ENCODE measurements at places on chromosomes 13 and 19.

DNA sequence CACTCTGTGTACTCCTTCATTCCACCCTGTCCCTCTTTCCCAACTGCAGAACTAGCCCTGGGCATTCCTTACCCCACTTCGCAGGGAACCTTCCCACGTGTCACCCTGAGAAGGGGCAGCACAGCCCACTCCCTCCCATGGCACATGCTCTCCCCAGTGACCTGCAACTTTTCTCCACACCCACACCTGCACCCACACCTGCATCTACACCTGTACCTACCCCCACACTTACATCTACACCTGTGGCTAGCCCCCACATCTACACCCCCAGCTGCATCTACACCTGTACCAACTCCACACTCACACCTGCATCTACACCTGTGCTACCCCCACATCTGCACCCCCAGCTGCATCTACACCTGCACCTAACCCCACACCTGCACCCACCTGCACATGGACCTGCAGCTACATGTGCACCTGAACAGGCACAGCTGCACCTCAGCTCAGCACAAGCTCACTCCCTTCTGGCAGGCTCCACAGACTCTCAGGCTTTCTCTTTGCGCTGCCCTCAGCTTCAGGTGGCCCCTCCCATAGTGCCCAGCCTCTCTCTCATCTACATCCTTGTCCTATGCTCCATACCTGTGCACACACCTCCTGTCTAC is 234.1 kb downstream of the TUBA3C start:
- no peak for DNase-seq

- DNase-seq: no peak
Measured at GRCh38 chr13:79989217-79989661, 351.7 kb downstream of the SPRY2 start.

DNA sequence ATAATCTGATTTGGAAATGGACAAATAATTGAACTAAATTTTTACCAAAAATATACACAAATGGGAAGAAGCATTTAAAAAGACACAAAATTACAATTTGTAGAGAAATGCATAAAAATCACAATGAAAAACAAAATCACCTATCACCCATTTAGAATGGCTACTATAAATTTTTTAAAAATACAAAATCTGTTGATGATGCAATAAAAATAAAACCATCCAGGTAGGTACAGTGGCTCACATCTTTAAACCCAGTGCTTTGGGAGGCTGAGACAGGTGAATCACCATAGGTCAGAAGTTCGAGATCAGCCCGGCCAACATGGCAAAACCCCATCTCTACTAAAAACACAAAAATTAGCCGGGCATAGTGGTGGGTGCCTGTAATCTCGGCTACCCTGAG is 23.5 kb downstream of the ZNF43 start:
- DNase-seq: no peak

- DNase-seq: no peak
Measured at GRCh38 chr19:51948975-51949374, 21.7 kb downstream of the ZNF613 start.

GRCh38 chr13:102580552-102581169 is 16.1 kb upstream of the TPP2 start:
- DNase-seq: peak; percentile 61

DNA sequence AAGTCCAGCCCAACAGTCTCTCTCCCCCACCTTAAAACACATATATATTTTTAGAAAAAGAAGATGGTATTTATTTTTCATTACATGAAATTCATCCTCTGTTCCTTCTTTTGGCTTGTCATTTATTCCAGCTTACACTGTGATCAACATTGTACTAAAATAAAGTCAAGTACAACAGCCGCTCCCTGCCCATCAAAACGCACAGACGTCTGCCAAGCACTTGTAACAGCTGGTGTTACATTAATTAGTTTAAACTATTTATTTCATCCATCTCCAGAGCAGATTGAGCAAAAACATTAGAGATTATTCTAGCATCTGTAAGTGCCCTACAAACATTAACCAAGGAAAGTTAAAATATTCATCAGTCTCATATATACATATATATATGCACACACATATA is 350.5 kb downstream of the DACH1 start:
- no peak for DNase-seq

- no peak for DNase-seq
Measured at GRCh38 chr13:75847588-75847987, 211.5 kb downstream of the LMO7 start.

- no peak for DNase-seq
Measured at GRCh38 chr13:53379485-53379884, 350.9 kb downstream of the OLFM4 start.

DNA sequence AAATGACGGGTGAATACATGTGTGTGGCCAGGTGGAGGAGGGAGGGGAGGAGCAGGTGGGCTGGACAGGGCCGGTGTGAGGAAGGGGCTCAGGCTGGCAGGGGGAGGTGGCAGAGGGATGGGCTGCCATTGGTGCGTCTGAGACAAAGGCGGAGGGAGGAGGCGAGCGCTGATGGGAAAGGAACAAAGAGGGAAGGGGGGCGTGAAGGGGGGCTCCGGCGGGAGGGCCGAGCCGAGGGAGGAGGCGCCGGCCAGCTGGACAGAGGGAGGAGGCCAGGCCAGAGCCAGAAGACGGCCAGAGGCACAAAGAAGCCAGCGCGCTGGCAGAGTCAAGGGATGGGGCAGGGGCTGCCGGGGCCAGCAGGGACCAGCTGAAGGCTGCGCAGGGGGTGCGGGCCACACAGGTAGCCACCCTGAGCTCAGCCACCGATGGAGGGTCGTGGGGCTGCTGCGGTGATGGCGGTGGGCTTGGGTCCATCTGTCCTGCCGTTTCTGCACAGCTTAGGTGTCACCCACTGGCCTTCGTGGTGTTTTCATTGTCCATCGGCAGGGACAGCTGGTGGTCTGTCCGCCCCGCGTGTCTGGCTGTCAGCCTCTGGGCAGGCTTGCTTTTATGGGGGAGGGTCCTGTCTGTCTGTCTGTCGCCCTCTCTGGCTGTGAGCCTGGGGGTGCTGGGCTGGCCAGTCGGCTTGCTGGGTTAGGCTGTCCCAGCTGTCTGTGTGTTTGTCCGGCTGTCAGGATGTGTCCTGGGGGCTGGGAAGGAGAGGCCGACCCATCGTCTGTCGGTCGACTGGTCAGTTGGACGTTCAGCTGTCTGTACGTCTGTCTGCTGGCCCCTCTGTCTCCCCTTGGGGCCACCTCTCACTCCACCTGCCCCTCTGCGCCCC is 2.2 kb downstream of the APC2 start:
- no peak for DNase-seq
